GM12891 (cell line): ENCODE measurements at places on chromosomes 11 and 22.

DNA sequence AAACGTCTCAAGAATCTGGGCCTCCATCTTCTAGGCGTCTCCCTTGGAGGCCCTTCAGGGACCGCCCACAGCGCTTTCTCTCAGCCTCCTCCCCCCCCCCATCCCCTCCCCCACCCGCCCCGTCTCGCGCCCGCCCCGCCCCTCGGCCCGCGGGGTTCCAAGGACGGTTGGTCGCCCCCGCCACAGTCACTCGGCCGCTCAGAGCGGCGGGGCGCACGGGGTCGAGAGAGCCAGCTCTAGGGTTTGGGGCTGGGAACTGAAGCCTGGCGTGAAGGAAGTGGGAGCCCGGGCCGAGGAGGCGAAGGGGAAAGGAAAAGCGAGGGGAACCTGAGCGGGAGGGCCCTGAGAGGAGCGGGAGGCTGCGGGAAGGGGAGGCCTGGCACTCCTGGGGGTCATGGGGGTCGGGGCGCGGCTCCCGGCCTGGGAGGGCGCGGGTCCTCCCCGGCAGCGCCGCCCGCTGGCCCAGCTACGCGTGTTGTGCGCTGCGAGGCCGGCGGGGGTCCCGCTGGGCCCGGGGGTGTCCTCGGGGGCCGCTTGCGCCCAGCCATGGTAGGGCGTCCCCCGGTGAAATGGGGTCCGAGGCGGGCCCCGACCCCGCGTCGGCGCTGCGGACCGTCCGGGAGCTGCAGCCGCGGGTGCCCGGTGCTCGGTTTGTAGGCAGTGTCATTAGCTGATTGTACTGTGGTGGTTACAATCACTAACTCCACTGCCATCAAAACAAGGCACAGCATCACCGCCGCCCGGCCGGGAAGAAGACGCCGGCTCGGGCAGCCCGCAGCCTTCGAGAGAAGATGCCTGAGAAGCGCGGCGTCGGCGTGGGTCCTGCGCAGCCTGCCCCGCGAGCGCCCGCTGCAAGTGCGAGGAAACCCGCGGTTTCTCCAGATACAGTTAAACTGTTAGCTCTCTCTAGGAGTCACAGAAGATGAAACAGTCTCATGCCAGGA is at the start of gene BTG4:
Gene BTG4, minus strand, starts transcription at position 91 of the 944 bp plus-strand sequence. CDS start 13,610 bp downstream, outside the sequence.
- peak; percentile 35 for DNase-seq

DNA sequence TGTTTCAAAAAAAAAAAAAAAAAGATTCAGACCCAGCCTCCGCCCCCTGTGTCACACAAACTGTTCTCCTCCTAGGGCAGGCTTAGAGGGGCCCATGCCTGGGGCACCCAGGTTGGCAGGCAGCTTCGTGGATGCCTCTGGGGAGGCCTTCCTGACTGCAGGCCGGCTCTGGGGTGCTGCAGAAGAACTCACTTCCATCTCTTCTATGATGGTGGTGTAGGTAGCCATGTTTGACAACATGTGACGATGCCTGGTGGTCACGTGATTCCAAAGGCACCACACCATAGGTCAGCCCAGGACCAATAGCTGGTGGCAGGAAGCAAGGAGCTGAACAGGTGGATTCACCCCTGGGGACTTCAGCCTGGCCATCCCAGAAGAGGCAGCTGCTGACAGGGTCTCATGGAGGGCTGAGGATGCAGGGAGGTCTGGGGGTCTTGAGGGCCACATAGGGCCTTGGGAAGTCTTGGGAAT is 24.1 kb upstream of the CELSR1 start:
- DNase-seq, result peak; percentile 79

DNA sequence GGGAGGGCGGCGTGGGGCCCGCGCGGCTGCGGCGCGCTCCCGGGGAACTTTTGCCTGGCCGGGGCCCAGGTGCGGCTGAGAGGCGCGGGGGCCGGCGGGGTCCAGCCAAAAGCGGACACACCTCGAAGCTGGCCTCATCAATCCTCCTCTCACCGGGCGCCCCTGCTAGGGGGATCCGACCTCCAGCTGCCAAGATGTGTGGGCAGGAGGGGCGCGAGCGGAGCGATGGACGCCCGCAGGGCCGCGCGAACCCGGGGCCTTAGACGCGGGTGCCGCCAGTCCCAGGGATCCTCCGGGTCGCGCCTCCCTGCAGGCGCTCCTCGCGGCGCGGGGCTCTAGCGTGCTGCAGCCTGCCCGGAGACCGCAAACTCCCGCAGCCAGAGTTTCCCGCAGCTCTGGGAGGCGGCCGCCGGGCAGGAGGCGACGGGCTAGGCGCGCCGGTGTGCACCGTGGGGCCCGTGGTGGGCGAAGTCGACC is 785 bp downstream of the IGSF9B start:
- no peak for DNase-seq

GRCh38 chr22:24138649-24139420 is 42.5 kb upstream of the SUSD2 start:
- DNase-seq, result no peak

- DNase-seq, result no peak
Observed at GRCh38 chr11:12282676-12283075, 94.7 kb upstream of the PARVA start.

- DNase-seq, result no peak
Observed at GRCh38 chr11:64653388-64653973, 62.5 kb downstream of the SLC22A12 start.

DNA sequence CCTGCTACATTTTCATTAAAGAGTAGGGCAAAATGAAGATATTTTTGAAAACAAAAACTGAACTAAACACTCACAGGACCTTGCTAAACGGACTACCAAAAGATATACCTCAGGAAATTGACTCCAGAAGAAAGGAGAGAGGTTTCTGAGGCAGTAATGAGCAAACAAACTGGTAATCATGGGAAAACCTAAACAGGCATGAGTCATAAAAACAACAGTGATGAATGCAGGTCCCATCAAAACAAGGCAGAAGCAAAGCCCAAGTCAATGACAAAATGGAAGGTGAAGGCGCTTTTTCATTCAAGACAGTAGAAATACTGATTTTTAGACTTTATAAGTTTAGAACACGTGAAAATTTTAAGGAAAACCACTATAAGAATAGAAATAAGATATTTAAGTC is 104.5 kb downstream of the EFCAB6 start:
- DNase-seq, result no peak

DNA sequence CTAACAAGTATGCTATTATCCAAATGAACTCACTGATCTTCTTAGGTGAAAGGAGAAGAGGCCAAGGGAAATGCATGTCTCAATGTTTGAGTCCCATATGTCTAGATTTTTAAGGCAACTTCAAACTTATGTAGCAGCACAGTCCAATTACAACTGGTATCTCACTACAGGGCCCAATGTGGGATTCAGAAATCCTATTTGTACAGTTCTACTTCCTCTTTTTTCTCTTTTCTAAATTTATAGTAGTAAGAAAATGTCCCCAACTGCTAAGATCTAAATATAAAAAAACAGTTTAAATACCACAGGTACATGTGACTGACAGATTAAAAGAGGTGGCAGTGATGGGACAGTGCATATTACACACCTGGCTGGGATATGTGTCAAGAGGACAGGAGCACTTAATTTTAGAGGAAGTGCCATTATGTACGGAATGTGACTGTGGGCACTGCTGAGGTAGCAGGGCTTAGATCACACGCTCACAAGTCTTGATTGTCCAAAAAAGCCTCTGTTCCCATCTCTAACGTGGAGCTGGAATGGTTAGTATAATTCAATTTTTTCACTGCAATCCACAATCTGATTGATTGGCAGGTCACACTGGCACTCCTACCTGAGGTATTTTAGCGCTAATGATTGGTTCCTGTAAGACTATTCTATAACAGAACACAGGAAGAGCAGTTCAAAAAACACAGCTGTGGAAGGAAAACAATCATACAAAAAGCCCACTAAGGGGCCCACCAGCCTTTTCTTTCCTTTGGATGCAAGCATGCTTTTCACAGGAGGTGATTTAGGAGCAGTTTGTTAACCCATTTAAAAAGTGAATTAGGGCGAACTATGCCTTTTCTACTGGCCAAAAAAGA is 34.6 kb downstream of the APOL5 start:
- DNase-seq, result no peak

GRCh38 chr11:35803115-35803514 is 140.5 kb downstream of the TRIM44 start:
- DNase-seq, result no peak
